ENCODE measurements at places on chromosomes 5 and 9.

GRCh38 chr9:81717747-81718077, 28.4 kb upstream of the TLE1 start:
- no peak for DNase-seq

DNA sequence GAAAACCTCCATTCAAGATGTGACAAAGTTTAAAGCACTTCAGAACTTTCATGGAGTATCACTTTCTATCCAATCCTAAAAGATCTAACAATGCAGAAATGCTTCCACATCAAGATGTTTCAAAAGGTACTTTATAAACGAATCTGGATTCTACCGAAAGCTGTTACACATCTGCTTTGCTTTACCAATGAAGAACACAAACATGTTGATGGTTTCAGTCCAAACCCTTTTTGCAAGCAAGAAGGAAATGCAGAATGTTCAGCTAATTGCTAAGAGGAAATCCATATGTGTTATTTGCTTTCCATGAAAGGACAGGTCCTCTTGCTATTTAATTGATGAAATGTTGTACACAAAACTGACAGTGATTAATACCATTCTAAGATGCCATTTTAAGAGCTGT, 419.6 kb downstream of the EFNA5 start:
- DNase-seq, result no peak

- DNase-seq, result no peak
These were observed 277.4 kb downstream of the AOPEP start for GRCh38 chr9:95003689-95004410.

DNA sequence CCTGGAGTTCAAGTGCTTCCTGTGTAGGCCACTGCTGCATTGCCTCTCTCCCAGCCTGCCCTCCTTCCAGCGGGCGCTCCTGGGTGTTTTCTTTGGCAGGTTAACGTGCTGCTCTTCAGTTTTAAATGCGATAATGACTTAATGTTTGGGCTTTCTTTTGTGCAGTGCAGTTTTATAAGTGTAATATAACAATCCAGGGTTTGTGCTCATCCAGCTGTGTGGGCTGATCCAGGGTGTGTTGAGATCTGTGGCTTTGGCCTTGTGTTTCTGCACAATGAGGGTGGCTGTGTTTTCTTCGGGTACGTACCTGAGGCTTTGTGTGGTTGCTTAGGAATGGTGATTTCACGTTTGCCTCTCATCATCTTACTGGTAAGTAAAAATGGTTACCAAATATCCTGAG, 50.6 kb downstream of the PCSK5 start:
- no peak for DNase-seq

- DNase-seq, result no peak
These were observed 12.1 kb downstream of the RGS14 start for GRCh38 chr5:177369645-177370440.

DNA sequence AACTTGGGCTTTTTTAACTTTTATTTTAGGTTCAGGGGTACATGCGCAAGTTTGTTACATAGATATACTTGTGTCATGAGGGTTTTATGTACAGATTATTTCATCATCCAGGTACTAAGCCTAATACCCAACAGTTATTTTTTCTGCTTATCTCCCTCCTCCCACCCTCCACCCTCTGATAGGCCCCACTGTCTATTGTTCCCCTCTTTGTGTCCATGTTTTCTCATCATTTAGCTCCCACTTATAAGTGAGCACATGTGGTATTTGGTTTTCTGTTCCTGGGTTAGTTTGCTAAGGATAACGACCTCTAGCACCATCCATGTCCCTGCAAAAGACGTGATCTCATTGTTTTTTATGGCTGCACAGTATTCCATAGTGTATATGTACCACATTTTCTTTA, 172.1 kb downstream of the SNCAIP start:
- no peak for DNase-seq

GRCh38 chr5:88602584-88602983, 280.4 kb downstream of the MEF2C start:
- no peak for DNase-seq

DNA sequence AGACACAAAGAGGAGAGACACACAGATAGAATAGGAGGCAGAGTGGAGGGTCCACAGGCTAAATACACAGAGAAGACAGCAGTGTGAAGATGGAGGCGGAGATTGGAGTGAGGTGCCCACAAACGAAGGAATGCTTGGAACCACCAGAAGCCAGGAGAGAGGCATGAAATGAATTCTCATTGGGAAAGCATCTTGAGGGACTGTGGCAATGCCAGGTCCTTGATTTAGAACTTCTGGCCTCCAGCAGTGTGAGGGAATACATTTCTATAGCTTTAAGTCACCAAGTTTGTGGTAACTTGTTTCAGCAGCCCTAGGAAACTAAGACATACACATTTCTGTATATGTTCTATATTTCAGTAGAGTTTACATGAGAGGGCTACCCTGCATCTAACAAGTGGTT, 396.6 kb upstream of the ZNF608 start:
- DNase-seq, result no peak

DNA sequence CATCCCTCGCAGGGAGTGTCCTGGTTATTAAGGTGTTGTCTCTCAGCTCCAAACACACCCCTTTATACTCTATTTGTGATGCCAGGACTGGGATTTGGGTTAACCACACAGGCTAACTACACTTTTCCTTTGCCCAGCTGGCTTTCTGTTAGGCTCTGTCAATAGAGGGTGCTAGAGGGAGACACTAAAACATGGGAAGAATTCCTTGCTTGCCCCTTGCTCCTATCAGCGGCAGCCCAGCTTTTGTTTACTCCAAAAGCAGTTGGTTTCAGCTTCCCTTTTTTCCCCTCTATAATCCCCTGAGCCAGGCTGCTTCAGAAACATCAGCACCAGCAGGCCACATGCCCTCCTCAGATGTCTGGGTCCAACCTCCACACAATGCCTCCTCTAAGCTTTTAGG, 297.1 kb downstream of the KCTD16 start:
- no peak for DNase-seq

DNA sequence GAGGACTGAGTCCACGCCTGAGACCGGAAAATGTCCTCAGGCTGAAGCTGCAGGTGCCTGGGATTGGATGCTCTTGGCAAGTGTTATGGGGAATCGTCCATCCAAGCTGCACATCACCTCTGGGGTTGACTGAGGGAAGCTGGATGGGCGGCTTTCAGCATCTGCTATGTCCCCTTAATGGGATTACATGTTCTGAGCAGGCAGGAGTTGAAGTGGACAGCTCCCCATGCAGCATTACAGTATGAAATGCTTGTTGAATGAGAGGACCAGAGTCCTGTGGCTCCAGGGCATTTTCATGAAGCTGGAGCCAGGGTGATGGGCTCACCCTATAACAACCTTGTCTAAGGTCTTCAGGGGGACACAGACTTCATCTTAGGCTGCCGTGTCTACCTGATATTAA, 270.9 kb downstream of the HSPA4 start:
- DNase-seq, result no peak

DNA sequence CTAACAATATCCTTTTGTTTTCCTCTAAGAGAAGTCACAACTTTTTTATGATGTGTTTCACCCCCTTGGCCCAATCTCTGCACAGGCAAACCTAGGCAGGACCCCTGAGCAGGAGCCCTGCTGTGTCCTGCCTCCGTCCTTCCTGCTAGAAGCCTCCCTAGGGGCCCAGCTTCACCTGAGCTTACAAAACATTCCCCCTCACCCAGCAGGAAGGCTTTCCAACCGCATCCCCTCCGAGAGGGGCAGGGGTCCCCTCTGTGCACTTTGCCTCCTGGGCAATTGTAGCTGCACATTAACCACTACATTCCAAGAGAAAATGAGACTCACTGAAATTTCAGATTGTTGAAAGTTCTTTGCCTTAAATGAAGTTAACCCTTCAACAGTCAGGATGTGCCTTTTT, 176.2 kb downstream of the IRX2 start:
- no peak for DNase-seq

DNA sequence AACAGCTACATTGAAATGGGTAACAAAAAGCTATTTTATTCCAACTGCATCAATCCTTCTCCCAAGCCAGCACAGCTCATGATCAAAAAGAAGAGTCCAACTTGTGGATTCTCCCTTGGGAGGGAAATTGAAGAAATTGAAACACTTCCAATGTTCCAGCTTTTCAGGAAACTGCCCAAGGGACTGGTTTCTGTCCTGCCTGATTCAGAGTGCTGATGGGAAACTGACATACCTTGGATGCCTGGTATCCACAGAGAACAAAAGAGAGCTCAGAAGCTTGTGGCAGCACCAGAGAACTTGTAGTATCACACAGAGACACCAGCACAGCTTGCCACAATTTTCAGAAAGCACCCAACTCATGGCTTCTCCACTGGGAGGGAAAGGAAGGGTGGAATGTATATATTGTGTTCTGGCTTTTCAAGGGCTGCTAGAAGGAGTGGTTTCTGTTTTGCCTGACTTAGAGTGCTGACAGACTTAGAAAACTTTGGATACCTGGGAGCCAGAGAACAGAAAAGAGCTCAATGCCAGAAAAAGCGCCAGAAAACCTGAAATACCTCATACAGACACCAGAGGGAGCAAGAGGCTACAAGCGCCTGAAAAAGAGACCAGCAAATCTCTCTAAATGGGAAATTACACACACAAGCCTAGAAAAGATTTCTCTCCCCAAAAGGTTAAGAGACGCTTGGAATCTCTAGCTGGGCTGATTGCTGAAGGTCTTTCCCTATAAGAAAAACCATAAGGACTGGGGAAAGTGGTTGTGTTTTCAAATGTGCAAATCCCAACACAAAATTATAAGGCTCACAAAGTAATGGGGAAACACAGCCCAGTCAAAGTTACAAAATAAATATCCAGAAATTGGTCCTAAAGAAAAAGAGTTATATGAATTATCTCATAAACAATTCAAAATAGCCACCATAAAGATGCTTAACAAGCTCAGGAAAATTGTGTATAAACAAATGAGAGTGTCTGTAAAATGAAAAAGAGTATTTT, 178.8 kb downstream of the SPOCK1 start:
- no peak for DNase-seq

- no peak for DNase-seq
These were observed 39.1 kb downstream of the SHLD3 start for GRCh38 chr5:65663804-65664521.

DNA sequence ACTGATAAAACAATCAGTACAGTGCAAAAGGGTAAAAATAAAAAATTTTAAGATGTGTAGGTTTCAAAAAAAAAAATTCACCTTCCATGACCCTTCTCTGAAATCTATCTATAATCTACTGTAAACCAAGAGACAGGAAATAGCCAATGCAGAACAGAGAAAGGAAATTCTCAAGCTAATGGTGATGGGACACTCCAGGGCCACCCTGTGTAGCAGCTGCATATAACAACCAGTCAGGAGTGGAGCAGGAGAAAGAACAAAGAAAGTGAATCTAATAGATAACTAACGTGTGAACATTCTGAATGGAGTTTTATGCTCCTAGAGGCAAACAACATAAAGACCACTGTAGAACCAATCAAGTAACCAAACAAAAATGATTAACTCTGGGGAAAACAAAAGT, 16.6 kb downstream of the SPTLC1 start:
- DNase-seq, result no peak

DNA sequence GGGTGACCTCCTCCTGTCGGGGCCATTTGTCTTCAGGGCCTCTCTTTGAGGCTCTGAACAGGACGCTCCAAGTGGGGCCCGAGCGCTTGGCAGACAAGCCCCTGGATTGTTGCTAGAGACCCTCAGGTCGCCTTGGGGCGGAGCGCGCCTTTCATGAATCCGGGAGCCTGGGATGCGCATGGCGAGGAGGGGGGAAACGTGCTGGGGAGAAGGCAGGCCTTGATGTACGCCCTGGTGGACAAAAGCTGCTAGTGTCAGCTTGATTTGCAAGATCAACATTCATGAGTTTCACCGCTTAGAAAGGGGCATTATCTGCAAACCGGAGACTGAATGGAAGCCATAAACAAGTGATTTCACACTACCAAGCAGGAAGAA, 226.3 kb downstream of the SMARCA2 start:
- DNase-seq, result no peak

DNA sequence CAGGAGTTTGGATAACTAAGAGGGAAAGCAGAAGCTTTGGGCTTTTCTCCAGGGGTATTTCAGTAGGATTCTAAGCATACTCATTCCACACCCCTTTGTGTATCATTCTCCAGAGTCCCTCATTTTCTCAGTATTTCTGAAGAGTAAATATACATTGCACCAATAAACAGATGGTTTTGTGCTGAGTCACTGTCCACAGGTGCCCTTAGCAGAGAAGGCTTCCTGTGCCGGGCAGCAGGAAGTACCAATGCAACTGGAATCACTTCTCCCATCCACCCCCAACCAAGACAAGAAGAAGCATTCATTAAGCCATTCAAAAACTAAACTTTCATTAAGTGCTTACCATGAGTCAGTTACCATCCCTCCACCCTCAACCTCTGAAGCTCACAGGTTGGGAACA, 3.6 kb upstream of the CCNJL start:
- no peak for DNase-seq

DNA sequence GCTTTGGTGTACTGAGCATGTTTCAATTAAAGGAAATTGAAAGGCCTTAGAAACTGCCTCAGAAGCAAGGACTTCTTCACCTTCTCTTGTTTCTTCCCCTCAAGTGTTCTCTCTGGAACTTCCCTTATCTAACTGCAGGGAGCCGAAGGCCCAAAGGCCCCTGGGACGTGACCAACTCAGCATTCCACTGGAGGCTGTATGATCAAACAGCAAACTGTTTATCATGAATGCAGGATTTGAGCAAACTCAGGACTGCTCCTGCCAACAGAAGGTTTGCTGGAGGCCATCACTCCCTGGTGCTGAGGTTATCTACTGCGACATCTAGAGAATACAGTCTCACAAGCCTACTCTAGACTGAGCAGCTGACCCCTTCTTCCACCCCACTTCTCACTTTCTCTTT, 4.8 kb upstream of the CDH10 start:
- DNase-seq, result no peak

- DNase-seq, result peak; percentile 52
These were observed 153.5 kb downstream of the PRELID2 start for GRCh38 chr5:145681686-145682085.

DNA sequence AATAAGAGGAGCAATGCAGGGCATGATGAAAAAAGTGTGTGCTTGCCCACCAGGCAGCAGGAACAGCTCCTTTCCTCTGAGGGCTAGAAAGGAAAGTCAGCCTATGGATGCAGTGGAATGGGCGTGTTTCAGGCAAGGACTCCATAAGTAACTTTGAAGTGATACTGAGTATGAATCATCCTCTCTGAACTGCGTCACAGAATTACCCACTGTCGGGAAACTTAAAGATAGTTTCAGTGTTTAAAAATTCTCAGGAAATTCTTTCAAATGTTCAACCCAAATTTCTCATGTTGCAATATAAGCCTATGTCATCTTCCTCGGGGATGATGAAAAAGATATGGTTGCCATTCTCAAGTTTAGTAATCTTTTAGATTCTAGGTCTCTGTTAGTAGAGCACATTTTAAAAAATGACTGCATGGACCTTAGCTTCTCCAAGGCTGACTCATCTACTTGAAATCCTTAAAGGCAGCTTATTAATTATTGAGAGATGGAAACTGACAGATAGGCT, 27.7 kb downstream of the PTCD2 start:
- DNase-seq, result no peak

- no peak for DNase-seq
These were observed 68.3 kb downstream of the SERINC5 start for GRCh38 chr5:80187421-80188090.
